Epithelial cell of proximal tubule (primary cell): ENCODE measurements at places on chromosomes 5 and 9.
A peak's percentile ranks its signal among the peaks of the same experiment; 100 is the strongest.

DNA sequence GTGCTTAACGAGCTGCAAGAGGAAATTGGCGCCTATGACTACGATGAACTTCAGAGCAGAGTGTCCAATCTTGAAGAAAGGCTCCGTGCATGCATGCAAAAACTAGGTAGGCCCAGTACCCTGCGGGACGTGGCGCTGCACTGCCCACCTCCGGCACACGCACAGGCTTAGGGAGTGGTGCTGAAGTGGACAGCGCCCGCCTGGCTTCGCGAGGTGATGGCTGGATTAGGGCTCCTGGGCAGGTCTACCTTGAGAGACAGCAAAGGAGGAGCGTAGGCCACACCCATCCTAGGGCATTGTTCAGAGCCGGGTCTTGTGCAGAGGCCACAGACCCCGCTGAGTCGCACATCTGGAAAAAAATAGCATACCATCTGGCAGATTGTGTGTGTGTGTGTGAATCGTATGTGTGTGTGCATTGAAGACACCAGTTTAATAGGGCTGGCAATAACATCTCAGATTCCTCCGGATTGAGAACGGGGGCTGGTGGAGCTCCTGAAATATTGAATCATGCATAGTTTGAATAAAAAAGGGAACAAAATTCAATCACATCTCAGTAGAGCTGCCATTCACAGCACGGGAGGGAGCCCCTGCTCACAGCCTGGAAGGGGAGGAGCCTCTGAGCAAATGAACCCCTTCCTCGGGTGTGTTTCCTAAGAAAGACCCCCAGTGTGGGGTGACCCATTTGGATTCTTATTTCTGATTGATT is 11.1 kb downstream of the OLFM1 start:
- DNase-seq, result no peak

- no peak for DNase-seq
These were observed 112.8 kb upstream of the SLC25A48 start for GRCh38 chr5:135721548-135722090.

- DNase-seq, result no peak
These were observed 16.2 kb downstream of the SMIM23 start for GRCh38 chr5:171801839-171802238.

DNA sequence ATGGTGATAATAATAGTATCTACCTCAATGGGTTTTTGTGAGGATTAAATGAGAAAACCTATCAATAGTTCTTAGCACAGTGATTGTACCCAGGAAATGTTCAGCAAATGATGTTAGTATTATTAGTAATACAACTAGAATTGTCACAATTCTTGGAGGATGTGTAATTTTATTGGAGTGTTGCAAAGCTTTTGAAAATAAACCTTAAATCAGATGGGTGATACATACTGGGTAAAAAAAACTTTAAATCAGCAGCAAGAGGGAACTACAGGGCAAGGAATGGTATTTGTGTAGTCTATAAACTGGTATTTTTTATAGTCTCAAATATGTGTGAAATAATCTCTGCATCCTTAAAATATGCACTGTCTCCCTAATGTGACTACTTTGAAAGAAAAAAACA is 371.6 kb downstream of the PIK3R1 start:
- DNase-seq, result no peak

GRCh38 chr5:60856066-60856465 is 12.0 kb upstream of the ELOVL7 start:
- DNase-seq, result no peak

GRCh38 chr5:79020861-79021561 is 35.9 kb upstream of the ARSB start:
- DNase-seq, result peak; percentile 50

DNA sequence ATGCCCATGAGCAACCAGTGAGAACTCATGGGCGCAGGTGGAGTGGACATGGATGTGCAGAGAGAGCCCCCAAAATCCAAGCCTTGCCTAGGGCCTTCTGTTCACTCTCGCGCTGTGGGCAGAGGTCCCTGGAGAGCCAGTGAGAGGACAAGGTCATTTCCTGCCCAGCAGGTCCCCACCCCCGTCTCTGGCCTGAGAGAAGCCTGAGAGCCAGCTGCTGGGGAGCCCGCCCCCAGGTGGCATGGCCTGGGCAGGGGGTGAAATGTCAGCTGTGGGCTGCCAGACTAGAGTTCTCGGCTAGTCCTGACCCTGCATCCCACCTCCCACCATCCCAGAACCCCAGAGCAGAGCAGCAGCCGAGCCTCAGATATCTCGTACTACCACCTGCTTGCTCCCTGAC is 85.3 kb downstream of the BARX1 start:
- DNase-seq, result no peak

DNA sequence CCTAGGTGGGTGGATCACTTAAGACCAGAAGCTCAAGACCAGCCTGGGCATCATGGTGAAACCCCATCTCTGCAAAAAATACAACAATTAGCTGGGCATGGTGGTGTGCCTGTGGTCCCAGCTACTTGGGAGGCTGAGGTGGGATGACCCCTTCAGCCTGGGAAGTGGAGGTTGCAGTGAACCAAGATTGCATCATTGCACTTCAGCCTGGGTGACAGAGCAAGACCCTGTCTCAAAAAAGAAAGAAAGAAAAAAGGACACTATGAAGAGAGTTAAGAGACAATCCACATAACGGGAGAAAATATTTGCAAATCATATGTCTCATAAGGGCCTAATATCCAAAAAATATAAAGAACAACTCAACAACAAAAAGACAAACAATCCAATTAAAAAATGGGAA is 57.9 kb downstream of the NDST1 start:
- no peak for DNase-seq

- no peak for DNase-seq
These were observed 105.1 kb upstream of the SLC25A48 start for GRCh38 chr5:135729321-135729786.

DNA sequence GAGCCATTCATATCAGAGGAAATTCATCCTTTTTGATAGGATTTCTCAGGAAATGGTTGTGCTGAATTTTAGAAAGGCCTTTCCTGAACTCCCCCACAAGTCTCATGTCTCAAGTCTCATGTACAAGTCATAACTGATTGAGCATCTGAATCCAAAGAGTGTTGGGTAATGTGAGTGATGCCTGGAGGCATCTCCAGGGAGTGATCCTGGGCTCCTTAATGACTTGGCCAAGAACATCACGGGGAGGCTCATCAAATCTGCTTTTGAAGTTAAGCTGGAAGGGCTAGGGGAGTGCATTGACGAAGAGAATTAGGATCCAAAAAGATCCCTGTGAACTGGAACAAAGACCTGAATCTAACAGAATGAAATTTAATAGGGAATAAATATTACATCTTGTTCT is 79.2 kb downstream of the MAST4 start:
- DNase-seq, result no peak

- DNase-seq, result no peak
These were observed 1974.3 kb downstream of the EFNA5 start for GRCh38 chr5:105696440-105696839.

DNA sequence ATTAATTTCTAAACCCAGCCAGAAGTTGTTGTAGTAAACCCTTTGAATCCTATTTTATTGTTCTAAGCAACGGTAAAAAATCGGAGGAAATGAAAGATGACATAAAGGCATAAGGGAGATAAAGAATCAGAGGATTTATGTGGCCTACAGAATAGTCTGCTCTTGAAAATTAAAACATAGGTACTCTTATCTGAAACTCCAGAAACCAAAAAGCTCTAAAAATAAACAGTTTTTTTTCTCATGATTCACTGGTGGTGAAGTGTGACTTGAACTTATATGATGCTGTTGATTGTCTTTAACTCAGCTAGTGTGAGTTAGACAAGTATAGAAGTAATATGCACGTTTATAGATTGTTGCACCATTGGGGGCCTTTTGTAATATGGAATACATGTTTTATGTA is 80.3 kb downstream of the HSD17B4 start:
- no peak for DNase-seq

DNA sequence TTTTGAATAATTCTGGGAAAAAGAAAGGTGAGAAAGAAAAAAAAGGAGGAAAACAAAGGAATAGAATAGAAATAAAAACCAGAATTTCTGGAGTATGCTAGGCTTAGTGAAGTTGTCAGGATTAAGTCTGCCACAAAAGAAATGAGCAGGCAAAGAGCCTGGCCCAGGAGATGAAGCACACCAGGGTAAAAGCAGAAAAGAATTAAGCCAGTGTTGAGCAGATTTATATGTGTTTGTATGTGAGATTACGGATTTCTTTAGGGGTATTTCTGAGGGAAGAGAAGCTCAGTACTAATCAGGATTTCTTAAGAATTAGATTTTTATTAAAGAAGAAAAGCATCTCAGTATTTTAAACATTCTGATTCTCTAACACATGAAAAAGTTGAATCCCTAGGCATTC is 74.5 kb downstream of the MRPS27 start:
- no peak for DNase-seq

DNA sequence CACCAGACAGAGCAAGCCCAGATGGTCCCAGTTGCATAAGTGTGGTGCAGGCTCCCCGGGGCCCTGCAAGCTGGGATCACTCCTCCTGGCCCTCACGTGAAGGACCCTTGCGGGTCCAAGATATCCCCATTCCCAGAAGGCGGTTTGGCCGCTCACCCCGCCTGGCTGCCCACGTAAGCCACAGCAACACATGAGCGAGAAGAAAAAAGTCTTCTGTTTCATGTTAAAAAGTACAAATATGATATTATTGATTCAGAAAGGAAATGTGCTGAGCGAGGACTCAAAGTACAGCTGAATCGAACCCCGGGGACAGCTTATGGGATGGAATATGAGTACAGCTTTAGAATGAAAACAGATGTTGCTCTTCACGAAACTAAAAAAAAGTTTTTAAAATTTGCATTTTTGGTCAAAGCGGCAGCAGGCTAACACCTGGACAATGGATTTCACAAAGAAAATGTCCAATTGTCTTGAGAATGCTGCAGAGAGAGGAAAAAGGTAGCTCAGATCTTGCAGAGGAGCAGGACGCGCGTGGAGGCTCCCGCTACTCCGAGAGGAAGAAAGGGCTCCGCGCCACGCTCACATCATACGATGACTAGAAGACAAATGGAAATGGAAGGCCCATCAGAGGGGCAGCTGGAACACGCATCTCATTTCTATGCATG is 427.6 kb downstream of the IRX1 start:
- DNase-seq, result no peak

GRCh38 chr5:34516686-34517085 is 139.4 kb upstream of the RAI14 start:
- DNase-seq, result no peak

- DNase-seq, result no peak
These were observed 653.1 kb downstream of the EFNA5 start for GRCh38 chr5:107017616-107018015.

- no peak for DNase-seq
These were observed 7.4 kb downstream of the C5orf46 start for GRCh38 chr5:147898875-147899401.

DNA sequence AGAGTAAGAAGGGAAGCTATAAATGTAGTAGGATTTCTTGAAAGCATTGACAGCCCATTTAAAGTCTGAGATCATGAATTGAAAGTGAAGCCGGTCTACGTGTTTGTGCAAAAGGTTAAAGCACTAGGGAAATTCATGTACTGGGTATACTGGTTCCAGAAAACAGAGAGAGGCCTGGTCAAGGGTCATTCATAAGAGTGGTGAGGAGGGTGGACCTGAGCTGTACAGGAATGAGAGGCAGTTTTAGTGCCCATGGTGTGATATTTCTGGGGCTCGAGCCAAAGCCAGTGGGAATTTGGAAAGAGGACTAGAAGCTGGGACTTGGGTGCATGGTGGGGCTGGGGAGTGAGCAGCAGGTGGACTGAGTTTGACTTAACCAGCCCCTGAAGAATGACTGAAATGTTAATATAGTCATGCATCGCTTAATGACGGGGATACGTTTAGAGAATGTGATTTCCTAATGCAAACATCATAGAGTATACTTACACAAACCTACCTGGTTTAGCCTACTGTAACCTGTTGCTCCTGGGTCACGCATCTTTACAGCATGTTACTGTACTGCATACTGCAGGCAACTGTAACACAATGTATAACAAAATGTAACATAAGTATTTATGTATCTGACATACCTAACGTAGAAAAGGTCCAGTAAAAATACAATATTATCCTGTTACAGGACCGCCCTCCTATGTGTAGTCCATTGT is 173.0 kb downstream of the MAST4 start:
- DNase-seq, result no peak

DNA sequence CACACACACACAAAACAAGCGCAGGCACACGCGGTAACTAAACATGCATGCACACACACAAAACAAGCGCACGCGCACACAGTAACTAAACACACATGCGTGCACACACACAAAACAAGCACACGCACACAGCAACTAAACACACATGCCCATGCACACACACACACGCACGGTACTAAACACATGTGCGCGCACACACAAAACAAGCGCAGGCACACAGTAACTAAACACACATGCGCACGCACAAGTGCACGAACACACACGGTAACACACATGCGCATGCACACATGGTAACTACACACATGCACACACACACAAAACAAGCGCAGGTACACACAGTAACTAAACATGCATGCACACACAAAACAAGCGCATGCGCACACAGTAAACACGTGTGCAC is 19.9 kb upstream of the SLC6A3 start:
- no peak for DNase-seq

GRCh38 chr9:120375316-120375715 is 204.7 kb downstream of the CDK5RAP2 start:
- DNase-seq, result no peak

DNA sequence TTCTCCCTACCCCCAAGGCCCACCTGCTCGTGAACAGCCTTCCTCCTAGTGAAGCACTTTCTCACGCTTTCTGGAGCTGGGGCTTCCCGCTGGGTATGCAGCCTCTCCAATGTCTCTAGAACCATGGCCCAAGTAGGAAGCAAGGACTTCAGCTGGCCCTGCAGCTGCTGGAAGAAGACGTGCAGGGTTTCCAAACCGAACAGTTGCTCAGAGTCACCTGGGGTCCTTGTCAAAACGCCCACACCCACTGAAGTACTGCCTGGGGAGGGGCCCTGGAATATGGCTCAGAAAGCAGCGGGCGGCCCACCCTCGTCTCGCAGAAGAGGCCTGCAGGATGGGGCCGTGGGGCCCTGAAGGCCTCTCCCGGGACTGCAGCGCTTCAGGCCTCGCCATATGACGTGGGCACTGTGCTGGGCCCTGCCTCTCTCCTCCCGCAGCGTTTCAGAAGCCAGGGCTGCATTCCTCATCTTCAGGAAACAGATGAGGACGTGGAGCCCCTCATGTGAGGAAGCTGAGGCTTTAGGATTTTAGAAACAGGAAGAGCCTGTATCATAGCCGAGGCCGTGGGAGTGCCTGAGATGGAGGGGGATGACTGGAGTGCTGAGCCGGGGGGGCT is 116.0 kb upstream of the LMX1B start:
- no peak for DNase-seq

GRCh38 chr5:164354139-164354751 is 848.8 kb downstream of the MAT2B start:
- no peak for DNase-seq
